ENCODE measurements at places on chromosomes 7 and 10.
A peak's percentile ranks its signal among the peaks of the same experiment; 100 is the strongest.

DNA sequence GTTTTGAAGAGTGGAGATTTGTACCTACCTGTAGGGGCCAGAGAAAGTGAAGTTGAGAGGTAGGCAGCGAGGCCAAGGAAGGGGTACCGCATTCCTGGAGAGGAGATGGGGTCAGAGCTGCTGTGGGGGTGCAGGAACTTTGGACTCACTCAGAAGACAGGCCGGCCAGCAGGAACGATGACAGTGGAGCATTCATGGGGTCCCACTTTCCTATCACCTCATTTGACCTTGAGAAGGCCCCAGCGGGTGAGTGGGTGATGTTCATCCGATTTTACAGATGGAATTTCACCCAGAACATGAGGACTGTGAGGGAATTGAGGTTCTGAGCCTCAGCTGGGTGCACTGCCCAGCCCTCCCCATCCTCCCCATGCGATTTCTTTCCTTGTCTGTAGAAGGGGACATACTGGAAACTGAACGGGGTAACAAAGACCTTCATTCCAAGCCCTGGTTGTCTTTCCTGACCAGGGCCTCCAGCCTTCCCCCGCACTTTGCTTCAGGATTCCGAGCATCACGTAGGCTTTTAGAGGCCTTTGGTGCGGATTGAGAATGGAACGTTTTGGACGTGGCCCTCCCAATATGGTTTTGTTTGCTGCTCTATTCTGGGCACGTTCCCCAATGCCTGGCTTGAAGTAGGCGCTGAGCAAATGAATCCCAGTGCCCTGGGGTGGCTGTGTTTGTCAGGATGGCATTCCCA, 87.3 kb downstream of the ADCY1 start:
- DNase-seq = no peak

DNA sequence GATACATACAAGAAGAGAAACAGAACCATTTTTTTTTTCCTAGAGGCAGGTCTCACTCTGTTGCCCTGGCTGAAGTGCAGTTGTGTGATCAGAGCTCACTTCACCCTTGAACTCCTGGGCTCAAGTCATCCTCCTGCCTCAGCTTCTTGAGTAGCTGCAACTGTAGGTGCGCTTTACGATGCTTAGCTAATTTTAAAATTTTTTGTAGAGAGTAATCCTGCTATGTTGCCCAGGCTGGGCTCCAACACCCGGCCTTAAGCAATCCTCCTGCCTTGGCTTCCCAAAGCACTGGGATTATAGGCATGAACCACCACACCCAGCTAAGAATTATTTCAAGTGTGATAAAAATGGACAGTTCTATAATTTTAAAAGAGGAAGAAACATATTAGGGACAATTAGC, 5.6 kb upstream of the ZEB1 start:
- DNase-seq = no peak

DNA sequence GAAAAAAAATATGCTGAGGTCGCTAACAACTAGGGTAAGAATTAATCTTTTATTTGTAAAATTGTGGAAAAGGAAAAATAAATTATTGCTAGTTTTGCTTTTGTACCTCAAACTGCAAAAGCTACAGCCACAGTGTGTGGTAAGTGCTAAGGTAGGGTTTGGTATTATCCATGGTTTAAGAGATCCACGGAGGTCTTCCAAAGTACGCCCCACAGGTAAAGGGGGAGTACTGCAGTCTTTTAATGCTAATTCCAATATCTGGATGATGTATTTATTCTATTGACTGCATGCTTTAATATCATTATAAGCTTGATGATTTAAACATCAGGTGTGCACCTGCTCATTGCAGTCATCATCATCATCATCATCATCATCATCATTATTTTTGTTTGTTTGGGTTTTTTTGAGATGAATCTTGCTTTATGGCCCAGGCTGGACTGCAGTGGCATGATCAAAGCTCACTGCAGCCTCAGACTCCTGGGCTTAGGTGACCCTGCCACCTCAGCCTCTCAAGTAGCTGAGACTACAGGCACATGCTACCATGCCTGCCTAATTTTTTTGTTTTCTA, 38.4 kb upstream of the BMS1 start:
- no peak for DNase-seq

DNA sequence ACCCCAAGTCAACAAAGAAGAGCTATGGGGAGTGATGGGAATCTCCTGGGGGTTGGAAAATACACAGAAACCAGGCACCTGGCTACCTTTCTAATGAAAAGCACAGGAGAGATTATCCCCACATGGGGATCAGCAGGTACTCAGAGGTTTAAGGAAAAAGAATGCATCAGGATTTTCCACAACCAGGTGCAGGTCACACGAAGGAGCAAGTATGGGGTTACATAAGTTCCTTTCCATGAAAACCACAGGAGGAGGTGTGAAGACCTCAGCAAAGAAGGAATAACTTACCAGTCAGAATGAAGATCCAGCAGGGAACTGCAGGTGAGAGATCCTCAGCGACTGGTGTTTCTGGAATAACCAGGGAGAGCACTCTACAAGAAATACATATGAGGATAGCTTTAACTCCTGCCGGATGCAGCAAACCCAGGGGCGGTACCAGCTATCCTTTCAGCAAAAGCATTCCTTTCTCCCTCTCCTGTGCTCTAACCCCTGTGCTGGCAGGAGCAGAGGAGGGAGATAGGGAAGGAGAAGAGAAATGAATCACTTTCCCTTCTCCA, 116.7 kb upstream of the TMEM106B start:
- DNase-seq = peak; percentile 58

DNA sequence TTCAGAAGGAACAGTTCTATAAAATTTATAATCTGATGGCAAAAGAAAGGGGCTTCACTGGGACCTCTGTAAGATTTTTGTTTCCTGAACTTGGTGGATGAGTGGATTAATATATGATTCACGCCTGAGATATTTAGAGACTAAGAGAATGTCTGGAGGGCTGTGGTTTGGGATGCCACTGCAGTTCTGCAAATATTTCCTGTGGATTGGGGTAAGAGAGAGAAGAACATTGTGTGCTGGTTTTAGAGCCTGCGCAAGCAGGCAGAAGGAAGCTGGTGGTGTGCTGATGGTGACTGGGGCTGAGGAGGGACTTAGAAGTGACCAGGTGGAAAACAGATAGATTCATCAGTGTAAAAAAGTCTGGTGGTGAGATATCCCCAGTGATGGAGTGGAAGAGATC, 87.0 kb downstream of the SUGCT start:
- DNase-seq = no peak

- DNase-seq = no peak
Measured at GRCh38 chr10:45589868-45590267, 82.7 kb downstream of the ZFAND4 start.

DNA sequence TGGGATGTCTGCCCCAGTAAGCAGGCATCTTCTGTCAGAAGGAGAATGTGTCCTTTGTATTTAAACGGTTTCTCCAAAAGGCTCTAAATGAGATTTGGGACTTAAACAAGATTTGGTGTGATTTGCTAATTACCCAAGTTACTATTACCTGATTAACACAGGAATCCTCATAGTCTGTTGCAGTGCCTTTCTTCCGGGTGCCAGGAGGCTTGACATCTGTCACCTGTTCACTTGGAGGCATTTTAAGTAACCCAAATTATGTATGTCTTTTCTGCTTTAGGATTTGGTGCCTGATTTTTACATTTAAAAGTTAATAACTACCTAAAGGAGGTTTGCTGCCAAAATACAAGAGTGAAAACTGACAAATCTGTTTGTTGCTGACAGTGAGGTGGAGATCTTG, 587.9 kb upstream of the GALNT17 start:
- no peak for DNase-seq

- no peak for DNase-seq
Measured at GRCh38 chr7:42495256-42495655, 258.2 kb upstream of the GLI3 start.

- no peak for DNase-seq
Measured at GRCh38 chr10:6386346-6386745, 183.6 kb downstream of the PFKFB3 start.

GRCh38 chr10:50636618-50637579, 13.1 kb upstream of the SGMS1 start:
- no peak for DNase-seq

GRCh38 chr10:129955601-129956285, 8.3 kb downstream of the EBF3 start:
- no peak for DNase-seq

GRCh38 chr7:104971290-104972071, 42.5 kb upstream of the KMT2E start:
- DNase-seq = no peak

- DNase-seq = peak; percentile 9
Measured at GRCh38 chr7:164882-165660, 27.3 kb upstream of the FAM20C start.

GRCh38 chr7:66277492-66277891, 72.4 kb downstream of the TPST1 start:
- DNase-seq = no peak

DNA sequence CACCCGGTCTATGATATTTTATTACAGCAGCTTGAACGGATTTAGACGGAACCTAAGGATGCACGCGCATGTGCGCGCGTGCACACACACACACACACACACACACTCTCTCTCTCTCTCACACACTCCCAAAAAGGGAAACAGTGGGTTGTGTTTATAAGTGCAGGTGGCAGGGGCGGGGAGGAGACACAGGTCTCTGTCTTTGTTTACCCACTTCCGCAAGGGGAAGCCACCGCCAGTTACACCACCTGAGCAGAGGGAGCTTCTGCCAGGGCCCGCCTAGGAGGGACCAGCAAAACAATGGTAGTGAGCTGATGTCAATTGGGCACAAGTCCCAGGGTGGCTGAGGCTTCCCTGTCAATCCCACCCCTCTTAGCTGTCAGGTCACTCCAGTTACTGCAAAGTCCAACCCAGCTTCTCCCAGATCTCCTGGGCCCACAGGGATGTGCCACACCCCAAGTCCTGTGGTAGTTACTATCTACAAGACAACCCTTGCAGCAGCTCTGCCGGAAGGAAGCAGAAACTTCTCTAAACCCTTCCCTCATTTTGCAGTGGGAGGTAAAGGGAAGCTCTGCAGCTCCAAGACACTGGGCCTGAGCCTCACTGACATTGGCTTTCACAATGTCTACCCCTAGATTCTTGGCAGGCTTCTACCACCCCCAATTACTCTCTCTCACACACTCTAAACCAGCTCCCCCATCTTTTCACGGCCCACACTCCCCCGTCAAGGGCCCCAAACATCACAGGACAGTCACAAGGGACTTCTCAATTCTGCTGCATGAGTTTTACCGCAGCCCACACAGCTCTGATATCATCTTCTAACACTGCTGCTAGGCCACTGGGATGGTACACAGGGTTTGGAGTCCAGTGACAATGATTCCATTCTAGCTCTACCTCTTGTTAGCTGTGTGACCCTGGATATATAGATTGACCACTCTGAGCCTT, 17.6 kb downstream of the ANXA11 start:
- no peak for DNase-seq

GRCh38 chr7:72017756-72018155, 394.4 kb downstream of the CALN1 start:
- DNase-seq = no peak

- no peak for DNase-seq
Measured at GRCh38 chr10:22317076-22317370, 835 bp downstream of the COMMD3 start.

GRCh38 chr10:132135053-132135872, 51.5 kb upstream of the DPYSL4 start:
- DNase-seq = peak; percentile 73

GRCh38 chr10:132866601-132867381, 75.6 kb downstream of the CFAP46 start:
- DNase-seq = no peak

GRCh38 chr7:4201566-4201965, 480.5 kb upstream of the FOXK1 start:
- DNase-seq = no peak

- no peak for DNase-seq
Measured at GRCh38 chr10:130757271-130757670, 554.2 kb downstream of the TCERG1L start.

GRCh38 chr10:59376846-59377245, 14.5 kb upstream of the FAM13C start:
- DNase-seq = no peak

DNA sequence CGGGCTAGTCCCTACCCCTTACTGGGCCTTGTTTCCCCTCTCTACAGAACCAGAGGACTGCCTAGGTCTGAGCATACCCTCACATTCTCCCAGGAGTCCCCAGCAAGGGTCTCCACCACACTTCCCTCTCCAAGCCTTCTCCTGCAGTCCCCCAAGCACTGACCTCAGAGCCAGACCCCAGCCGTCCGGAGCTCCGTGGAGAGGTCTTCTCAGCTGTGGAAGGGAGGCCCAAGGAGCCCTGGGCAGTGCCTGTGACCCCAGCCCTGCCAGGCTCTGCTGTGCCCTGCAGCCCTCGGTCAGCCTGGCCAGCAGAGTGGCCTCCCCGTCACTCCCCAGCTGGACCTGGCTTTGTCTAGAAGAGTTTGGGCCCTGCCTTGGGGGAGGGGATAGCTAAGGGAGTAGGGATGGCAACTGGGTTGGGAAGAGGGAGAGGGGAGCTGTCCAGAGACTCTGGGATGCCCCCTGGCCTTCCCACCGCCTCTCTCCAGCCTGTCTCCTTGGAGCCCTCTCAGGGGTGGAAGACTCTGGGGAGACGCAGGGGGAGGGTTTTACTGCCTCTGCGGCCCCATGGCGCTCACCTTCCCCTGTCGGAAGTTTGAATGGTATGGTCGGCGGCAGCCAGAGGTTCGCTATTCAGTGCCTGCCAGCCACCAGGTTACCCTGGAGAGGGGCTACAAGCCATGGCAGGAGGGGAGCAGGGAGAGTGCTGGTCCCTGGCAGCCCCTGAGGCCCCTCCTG, at the start of gene C10orf105:
C10orf105 (minus strand) TSS at position 315 of the 738 bp plus-strand sequence. CDS start 3,441 bp downstream, outside the sequence.
- DNase-seq = peak; percentile 75

DNA sequence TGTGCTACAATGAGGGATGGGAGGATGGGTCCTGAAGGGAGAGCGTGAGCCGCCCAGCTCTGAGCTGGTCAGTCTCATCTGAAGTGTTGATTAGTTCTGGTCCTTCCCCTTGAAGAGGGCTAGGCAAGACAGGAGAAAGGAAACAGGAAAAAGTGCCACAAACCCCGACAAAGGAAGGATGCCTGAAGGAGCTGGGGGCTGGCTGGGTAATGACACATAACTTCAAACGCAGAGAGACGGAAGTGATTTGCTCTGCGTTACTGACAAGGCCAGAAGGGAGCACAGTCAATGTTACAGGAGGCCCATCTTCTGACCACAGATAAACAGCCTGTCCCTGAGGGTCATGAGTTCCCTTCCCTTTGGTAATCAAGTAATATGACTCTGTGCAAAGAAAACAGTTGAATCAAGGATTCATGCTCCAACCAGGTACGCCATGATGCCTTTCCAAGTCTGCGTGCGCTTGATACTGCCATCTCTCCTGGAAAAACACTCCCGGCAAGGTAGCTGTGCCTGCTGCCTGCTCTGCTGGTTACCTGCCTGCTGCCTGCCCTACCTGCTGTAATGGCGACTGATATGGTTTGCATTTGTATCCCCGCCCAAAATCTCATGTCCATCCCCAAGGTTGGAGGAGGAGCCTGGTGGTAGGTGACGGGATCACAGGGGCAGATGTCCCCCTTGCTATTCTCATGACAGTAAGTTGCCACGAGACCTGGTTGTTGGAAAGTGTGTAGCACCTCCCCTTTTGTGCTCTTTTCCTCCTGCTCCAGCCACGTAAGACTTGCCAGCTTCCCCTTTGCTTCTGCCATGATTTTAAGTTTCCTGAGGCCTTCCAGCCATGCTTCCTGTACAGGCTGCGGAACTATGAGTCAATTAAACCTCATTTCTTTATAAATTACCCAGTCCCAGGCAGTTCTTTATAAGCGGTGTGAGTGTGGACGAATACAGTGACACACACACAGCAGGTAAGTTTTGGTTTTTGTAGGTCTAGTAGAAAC, 57.9 kb downstream of the GRB10 start:
- no peak for DNase-seq
